ENCODE measurements at places on chromosomes 11 and 22.
A peak's percentile ranks its signal among the peaks of the same experiment; 100 is the strongest.

DNA sequence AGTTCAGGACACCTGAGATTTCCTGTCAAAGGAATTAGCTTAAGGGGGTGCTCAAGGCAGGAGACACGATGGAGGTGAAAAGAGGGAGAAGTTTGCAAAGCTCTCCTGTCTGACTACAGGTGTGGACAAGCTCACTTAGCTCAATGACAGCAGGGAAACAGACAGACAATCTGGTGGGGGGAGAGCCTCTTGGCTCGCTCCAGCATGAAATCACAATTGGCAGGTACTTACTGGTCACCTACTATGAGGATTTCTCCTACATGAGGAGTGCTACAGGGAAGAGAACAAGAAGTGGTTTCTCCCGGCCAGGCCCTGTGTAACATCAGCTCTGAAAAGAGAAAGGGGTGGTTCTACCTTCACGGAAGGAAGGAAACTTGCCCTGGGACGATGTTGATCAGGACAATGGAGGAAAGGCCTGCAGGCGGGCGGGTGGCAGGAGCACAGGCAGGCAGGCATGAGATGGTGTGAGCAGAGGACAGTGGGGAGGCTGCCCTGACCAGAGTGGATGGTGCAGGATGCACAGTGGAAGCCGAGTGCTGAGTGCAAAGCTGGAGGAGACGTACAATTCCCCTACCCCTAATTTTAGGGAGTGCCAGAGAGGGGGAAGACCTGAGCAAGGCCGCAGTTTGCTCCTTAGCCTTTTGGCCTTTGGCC is 57.9 kb upstream of the CRTAM start:
- no peak for DNase-seq

DNA sequence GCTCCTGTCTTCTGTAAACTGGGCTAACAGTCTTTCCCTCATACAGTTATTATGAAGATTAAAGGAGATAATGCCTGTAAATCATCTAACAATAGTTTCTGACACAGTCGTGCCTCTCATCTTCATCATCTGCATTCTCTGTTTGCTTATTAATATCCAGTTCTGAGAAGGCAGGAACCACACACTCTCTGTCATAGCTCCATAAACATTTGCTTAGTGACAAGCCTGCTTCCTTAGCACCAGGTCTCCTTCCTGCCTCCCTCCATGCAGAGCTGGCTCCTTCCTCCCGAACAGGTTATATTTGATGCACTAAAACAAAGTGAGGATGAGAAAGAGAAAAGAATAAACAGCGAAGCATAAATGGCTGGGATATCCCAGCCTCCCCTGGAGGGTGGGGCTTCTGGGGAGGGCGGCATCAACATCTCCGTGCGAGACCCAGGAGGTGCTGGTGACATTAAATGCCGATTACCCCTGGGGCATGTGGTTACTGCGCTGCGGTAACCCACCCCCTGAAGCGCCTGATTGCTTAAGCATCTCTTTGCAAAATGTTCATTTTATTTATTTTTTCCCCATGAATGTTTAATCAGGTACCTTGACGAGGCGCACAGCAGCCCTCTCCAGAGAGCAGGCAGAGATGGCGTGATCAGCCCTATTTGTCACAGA is 404.9 kb downstream of the NXPE2 start:
- DNase-seq: no peak

- peak; percentile 3 for DNase-seq
Observed at GRCh38 chr11:8276528-8276927, 12.8 kb upstream of the LMO1 start.

GRCh38 chr11:66325263-66325671 is 8.4 kb upstream of the CD248 start:
- DNase-seq: no peak

- no peak for DNase-seq
Observed at GRCh38 chr11:82883853-82884252, 16.4 kb downstream of the PRCP start.

DNA sequence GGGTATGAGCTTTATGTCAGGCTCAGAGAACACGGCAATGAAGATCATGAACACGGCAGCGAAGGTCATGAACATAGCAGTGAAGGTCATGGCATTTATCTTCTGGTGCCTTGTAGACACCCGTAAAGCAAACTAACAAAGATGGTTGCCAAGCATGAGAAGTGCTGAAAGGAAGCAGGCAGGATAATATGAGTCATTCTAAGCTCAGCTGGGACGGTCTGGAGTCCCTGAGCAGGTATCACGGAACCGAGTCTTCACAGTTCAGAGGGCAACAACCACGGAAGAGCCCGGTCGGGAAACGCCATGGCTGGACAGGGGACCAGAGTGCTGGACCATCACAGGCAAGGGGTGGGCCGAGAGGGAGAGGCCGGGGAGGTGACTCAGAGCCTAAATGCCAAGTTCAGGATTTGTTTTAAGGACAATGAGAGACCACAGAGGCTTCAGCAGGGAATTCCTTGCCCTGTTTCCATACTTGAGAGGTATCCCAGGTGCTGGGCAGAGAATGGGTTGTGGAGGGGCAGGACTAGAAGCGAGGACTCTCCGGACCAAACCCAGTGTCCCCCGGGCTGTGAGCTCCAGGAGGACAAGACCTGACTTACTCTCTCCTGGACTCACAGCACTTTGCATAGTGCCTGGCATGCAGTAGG is 13.1 kb upstream of the MS4A10 start:
- peak; percentile 25 for DNase-seq

All from upper lobe of right lung (tissue), 1 donor.